ENCODE measurements at places on chromosomes 6 and 20.

DNA sequence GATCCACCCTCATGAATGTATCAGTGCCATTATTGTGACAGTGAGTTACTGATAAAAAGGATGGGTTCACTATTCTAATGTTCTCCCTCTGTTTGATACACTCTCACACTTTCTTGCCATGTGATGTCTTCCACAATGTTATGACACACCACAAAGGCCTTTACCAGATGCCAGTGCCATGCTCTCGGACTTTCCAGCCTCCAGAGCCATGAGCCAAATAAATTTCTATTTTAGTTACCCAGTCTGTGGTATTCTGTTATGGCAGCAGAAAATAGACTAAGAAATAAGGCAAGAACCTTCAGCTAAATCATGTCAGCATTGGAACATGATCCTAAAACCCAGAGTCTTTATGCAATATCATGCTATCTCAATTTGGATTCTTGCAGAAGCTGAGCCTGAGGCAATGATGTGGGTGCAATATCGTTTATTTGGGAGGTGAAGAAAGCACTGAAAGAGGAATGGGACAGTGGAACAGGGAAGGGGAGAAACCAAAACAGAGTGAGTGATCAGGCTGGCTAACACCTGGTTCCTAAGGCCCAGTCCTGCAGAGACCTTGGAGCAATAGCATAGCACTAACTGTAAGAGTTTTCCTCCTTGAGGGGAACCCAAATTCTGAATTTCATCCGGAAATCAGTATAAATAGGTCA, 130.4 kb upstream of the LRFN2 start:
- no peak for DNase-seq

GRCh38 chr6:12233693-12234571, 56.2 kb upstream of the EDN1 start:
- DNase-seq, result peak; percentile 86

DNA sequence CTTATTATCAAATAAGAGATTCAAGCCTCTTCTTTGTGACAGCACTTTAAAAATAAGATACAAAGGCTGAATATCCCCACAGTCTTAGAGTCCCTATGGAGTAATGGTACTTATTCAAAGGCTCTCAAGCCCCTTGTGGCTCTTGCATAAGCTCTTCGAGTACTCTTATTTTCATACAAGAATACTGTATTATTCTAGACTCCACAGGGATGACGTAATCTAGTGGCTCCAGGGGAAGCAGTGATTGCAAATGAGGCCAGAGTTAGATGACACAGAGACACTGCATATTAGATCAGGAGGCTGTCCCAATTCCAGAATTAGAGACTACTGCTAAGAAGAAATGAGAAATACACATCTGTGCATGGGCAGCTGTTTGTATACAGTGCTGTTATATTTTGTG, 1195.9 kb upstream of the MAP3K7 start:
- no peak for DNase-seq

- no peak for DNase-seq
These were observed 950 bp downstream of the KCTD20 start for GRCh38 chr6:36443471-36444428.

DNA sequence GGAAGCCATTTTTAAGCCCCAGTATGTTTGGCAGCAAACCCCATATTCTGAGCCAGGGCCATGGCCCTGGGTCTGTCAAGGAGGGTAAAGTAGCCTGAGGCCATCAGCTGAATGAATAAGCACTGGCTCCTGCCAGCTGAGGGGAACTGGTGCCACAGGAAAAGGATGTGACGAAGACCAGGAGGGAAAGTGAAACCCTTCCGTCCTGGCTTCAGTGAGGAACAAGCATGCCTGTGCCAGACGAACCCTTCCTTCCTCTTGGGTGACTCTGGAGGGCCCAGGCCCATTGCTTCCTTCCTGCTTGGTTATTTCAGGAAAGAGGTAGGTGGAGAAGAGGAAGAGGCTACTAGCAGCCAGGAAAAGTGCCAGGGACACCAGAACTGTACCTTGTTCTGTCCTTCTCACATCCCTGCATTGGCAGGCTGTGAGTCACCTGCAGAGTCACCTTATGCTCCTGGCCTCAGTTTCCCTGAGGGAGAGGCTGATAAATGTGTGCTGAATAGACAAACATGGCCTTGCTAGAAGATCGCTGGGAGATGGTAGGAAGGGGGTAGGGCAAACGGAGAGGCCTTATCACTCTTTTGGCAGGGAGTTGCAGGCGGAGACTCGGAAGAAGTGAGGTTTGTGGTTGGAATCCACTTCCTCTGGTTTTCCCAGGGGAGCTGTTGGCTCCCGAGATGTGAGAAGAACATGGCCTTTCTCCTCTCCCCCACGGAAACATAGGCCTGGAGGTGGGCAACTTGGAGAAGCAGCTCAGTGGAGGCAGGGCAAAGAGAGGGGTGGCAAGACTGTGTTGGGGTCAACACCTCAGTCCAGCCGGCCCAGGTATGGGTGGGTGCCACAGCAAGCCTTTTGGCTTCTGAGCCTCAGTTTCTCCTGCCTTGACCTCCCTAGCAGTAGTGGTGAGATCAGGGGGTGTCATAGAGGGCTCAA, 37.4 kb downstream of the COX4I2 start:
- peak; percentile 97 for DNase-seq

- DNase-seq, result no peak
These were observed 25.1 kb downstream of the RRAGD start for GRCh38 chr6:89386917-89387491.

- DNase-seq, result peak; percentile 59
These were observed 635 bp upstream of the TENT5A start for GRCh38 chr6:81752921-81753710.

- no peak for DNase-seq
These were observed 333.8 kb downstream of the PTPRT start for GRCh38 chr20:42855896-42856295.

- no peak for DNase-seq
These were observed 171.2 kb upstream of the OLIG3 start for GRCh38 chr6:137665342-137665934.

- no peak for DNase-seq
These were observed 177.7 kb downstream of the TSHZ2 start for GRCh38 chr20:53149890-53150205.

- DNase-seq, result no peak
These were observed 441.4 kb downstream of the BCKDHB start for GRCh38 chr6:80547827-80548226.

GRCh38 chr20:50434653-50435396, 75.4 kb upstream of the PTPN1 start:
- no peak for DNase-seq

- DNase-seq, result no peak
These were observed 48.5 kb downstream of the FYN start for GRCh38 chr6:111824608-111825337.

GRCh38 chr6:139265512-139266190, 26.1 kb downstream of the TXLNB start:
- no peak for DNase-seq

GRCh38 chr6:41584668-41585205, 38.6 kb downstream of the FOXP4 start:
- no peak for DNase-seq

- no peak for DNase-seq
These were observed 10.8 kb upstream of the MICAL1 start for GRCh38 chr6:109466212-109466923.

- DNase-seq, result no peak
These were observed 2.7 kb upstream of the LY6G5C start for GRCh38 chr6:31683591-31683990.

GRCh38 chr6:159358562-159358961, 189.4 kb downstream of the FNDC1 start:
- no peak for DNase-seq

DNA sequence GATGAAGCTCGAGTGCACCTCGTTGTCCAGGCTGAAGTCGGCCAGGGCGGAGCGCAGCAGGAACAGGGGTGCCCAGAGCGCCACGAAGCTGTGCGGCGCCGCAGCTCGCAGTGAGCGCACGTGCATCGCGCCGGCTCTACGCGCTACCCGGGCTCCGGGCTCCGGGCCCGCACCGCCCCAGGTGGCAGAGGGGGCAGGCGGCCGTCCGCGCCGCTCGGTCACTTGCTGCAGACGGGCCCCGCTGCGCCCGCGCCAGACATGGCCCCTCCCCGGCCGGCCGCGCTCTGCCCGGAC, 497 bp downstream of the BMP7 start:
- DNase-seq, result no peak

DNA sequence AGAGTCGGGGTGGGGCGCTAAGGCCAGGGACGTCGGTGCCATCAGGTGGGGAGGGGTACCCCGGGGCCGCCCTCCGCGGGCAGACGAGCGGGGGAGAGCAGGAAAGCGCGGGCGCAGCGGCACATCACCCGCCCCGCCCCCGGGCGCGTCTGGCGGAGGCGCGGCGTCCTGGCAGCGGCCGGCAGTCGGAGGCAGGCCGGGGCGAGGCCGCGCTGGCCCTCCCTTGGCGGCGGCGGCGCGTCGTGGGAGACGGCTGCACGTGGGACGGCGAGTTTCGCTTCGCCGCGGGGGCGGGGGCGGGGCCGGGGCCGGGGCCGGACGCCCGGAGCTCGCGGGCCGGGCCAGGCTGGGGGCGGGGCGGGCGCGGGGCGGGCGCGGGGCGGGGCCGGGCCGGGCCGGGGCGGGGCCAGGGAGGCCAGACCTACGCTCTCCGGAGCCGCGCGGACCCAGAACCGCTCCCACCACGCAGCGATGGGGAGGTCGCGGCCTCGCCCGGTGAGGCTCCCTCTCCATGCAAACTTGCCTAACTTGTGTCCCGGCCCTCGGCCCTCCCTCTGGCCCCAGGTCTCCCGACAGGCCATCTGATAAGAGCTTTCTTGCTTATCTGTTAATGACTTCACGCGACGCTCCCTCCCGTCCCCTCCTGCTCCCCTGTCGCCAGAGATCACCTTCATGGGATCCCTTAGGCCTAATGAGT, 12.5 kb downstream of the ITPR3 start:
- no peak for DNase-seq

DNA sequence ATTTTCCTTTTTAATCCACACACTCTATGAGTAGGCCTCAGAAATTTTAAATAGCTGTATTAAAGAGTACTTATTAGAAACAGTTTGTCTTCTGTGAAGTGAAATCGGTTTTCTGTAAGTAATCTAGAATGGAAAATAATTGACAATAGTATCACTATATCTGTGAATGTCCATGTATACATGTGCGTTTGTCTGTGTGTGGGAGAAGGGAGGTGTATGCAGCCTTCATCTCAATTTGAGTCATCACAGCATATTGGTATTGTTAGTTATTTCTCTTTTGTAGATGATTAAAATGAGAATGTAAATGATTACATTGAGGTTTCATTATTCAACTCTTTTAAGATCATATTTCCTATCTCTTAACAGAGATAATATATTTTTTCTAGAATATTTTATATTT, 206.0 kb downstream of the EYS start:
- DNase-seq, result no peak

DNA sequence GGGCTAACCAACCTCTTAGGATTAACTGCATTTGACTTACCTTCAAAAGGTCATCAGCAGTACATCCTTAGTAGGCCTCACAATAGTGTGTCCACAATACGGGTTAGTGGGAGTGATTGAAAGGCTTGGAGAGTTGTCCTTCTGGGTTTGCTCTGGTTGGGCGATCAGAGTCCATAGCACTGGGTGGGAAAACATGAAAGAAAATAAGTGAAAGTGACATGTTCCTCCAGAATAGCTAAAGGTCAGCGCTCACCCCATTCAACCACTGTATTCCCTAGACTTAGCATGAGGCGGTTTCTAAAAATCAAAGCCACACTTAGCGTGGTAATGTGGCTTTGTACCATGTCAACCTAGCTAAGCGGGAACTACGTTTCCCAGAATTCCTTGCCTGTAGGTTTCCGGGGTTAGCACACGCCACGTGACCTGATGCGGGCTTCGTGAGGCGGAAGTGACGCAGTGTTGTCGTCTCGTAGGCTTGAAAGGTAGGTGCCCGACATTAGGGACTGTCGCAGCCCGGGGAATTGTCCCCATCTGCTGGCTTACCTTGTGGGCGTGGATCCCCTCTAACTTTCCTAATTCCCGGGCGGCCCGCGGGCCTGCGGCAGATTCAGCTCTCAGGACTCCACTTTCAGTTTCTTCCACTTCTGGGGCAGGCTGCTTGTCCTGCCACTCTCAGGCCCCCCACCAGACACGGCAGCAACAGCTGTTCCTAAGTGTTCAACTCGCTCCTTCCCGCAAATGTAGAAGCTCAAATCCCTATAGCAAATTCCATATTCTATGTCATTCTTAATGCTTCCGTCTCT, 19.8 kb upstream of the SCP2D1 start:
- DNase-seq, result peak; percentile 79

GRCh38 chr6:110664933-110665332, 150.3 kb downstream of the CDK19 start:
- DNase-seq, result no peak

- DNase-seq, result no peak
These were observed 25.7 kb downstream of the RIMS4 start for GRCh38 chr20:44784688-44785087.

DNA sequence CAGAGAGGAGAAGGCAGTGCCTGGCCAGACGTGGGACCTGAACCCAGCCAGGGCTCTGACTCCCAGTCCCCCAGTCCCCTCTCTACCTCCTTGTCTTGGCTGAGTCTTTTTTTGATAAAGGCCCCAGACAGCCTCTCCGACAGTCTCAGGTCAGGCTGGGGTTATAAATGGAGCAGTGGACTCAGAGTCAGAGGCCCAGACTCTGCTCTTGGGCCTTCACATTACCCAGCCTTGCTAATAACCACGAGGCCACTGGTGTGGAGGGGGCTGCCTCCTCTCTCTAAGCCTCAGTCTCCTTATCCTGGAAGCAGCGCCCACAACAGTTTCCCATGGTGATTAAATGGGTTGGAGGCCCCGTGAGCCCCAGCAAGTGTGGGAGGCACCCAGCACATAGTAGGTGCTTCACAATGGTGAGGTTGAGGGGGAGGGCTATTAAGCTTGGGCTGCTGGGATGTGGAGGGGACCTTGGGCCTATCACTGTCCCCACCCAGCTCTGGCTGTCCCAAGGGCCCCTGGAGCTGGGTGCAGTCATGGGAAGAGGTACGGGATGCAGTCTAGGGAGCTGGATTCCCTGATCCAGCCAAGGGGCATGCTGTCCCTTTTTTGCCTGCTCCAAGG, 35.7 kb downstream of the TGM2 start:
- no peak for DNase-seq

DNA sequence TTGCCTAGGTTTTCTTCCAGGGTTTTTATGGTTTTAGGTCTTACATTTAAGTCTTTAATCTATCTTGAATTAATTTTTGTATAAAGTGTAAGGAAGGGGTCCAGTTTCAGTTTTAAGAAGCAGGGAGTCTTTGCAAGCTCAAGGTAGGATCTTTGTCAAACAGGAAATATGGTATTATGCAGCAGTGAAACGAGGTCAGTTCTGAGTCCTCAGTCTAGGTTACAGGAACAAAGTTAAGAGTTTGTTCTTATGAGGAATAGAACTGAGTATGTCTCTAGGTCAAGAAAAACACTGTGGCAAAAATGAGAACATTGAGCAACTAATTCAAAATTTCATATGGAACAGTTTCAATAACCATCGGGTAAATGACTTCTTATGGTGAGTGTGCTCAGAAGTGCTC, 63.6 kb downstream of the GCLC start:
- DNase-seq, result no peak

DNA sequence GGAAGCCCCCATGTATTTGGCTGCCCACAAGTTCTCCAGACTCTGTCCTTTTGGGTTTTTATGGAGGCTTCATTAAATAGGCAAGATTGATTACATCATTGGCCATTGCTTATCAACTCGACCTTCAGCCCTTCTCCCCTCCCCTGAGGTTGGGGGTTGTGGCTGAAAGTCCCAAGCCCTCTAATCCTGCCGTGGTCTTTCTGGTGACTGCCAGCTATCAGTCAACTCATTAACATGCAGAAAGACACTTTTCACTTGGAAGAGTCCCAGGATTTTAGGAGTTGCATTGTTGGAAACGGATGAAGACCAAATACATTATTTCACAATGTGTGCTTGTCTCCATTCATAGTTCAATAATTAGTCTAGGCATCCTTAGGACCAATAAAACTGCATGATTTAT, 9.5 kb downstream of the CDC5L start:
- no peak for DNase-seq

- no peak for DNase-seq
These were observed 124.4 kb upstream of the NUP153 start for GRCh38 chr6:17831135-17831534.

Measured in HL-60 (cell line).